ENCODE measurements at places on chromosomes 4 and X.

DNA sequence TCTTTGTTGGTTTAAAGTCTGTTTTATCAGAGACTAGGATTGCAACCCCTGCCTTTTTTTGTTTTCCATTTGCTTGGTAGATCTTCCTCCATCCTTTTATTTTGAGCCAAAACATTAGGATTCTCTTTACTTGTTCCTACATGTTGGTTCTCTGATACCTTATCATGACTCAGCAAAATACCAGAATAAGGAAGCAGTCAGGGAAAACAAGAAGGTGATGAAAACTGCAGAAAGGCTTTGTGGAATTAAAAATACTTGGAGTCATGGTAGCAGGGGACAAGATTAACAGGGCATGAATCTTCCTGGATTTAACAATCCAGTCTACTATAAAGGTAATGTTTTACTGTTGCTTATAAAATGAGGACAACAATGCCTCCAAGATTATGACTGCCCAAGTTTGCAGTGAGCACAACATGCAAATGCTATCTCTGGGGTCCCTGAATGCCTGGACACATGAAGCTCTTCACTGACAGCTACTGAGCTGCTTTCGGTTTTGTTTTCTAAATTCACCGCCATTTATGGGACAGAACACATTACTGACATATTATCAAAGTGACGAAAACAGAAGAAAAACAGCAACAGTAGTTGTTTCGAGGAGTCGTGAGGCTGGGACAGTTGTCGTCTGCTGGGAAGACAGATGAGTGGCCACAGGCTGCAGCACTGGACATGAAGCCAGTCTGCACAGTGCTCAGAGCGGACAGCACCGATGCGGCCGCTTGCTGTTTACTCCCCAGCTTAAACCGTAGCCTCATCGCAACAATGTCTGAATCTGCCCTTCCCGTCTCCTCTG is 174.5 kb upstream of the DKK2 start:
- DNase-seq: peak; percentile 48

- no peak for DNase-seq
Measured at GRCh38 chr4:38076153-38076669, 116.0 kb downstream of the PTTG2 start.

DNA sequence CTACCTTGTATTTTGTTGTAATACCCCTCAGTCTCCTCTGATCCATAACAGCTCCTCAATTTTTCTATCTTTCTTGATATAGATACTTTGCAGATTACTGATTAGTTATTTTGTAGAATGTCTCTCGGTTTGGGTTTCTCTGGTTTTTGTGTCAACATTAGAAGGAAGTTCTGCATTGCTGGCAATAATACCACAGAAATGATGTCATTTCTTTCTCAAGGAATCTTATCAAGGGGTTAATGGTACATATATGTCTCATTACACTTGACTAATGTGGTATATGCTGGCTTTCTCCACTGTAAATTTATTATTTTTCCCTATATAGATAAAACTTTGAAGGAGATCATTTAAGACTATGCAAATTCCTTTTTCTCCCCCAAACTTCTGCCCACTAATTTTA is 183.6 kb upstream of the DKK2 start:
- DNase-seq: no peak

- no peak for DNase-seq
Measured at GRCh38 chrX:91279479-91279878, 155.2 kb upstream of the PABPC5 start.

DNA sequence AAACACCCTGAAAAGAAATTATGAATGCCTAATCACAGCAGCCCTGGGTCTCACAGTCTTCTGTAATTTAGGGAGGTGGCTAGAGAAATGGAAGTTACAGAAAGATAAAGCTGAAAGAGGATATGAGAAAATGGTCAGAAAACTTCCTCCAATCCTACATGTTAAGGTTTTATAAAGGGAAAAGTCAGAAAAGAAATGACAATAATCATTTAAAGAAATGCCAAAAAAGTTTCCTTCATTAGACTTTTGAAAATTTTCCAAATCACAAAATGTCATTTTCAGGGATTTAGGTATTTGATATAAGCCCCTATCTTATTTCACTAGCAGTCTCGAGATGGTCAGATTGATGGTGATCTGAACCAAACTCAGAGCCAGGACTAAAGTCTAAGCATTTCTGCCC is 276.2 kb downstream of the CHIC1 start:
- no peak for DNase-seq

DNA sequence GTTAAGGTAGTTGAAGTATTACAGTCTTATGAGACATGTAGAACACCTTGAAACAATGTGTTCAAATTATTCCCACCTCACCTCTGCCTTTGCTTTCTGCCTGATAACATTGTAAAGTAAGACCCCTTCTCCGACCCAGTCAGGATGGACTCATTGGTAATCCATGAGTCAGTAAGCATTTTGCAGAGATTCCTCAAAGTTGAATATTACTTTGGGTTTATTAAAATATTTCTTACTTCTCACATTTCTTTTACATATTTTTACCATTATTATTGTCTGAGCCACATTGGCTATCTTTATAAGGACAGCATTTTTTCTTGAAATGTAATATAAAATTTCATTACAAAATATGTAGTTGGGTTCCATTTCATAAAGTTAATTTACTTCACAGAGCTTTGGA is 201.6 kb downstream of the BMPR1B start:
- no peak for DNase-seq

DNA sequence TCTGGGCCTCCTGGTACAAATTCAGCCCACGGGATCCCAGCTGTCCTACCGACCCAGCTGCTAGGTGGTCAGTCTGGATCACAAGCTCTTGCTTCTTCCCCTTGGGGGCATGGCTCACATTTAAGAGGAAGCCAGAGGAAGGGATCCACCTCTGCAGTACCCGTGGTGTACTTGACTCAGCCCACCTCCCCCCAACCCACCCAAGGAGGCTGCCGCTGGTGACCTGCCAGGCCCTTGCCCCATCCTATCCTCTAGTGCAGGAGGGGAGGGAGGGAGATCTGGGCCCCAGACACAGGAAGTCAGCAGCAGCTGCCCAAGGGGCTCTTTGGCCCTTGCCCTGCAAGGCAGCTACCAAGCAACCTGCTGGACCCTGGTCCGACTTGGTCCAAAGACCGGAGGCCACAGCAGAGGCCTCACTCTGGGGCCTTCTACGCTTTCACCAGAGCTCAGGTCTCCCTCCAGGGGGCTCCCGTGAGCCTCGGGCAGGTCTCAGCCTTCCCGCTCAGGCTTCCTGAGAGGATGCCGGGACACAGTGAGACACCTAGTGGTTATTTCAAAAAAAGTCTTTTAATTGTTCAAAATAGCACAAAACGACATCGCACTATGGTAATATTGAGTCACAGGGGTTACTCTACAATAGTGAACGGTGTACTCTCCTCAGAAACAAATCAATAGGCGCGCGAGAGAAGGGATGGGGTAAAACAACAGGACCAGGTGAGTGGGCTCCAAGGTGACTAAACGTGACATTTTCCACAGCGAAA is 2.7 kb upstream of the RENBP start:
- DNase-seq: peak; percentile 68

GRCh38 chr4:70531981-70532380 is 13.6 kb downstream of the AMTN start:
- DNase-seq: no peak

GRCh38 chr4:25310066-25310802 is 2.3 kb upstream of the ZCCHC4 start:
- DNase-seq: no peak

All from AG10803 (cell line).